ENCODE measurements at places on chromosomes 4 and X.

DNA sequence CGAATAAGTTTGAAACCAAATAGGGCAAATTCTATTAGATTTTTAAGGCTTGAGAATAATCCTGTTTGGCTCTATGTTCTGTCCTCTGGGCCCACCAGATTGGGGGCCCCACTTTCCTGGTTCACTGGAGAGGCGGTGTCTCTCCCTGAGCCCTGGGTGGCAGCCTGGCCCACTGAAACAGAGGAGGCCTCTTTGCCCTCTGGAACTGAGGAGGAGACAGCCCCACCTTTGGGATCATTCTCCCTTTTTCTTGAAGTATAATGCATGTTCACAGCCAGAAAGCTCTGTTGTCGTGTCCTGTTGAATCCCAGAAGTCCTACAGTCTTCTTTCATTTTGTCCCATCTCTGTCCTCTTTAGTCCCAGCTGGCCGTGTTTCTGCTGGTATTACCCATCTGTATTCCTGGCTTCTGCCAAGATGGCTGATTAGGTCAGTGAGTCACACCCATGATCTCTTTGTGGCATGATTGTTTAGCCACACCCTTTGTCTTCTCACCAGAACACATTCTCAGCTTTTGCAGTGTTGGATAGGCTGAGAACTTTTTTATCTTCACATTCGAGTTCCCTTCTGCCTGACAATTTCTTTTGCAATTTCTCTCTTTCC, 8.1 kb upstream of the TBC1D25 start:
- no peak for DNase-seq

DNA sequence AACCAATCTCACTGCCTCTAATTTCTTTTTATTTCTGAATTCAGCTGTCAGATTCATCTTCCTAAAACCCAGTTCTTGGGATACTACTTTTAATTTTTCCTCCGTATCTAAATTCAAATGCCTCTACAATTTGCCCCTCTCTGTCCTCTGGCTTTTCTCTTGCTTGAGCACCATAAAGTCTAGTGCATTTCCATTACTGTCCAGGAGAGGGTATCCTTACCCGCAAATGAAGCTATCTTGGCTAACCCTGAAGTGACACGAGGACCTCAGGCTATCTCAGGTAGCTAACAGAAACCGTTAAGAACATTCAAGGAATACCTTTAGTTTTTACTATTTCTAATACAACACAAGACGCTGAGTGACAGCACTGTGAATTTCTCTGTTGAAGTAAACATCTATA, 49.4 kb upstream of the PRR32 start:
- DNase-seq: no peak

DNA sequence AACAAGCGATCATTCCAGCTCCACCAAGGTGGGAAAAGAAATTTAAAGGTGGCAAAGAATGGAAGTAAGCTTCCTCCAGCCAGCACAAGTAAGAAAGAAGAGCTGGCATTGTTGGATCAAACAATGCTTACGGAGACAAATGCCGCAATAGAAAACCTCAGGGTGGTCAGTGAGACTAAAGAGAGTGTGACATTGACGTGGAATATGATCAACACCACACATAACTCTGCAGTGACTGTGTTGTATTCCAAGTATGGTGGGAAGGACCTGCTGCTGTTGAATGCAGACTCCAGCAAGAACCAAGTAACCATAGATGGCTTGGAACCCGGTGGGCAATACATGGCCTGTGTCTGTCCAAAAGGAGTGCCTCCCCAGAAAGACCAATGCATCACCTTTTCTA, 22.2 kb downstream of the LRIT3 start:
- no peak for DNase-seq

DNA sequence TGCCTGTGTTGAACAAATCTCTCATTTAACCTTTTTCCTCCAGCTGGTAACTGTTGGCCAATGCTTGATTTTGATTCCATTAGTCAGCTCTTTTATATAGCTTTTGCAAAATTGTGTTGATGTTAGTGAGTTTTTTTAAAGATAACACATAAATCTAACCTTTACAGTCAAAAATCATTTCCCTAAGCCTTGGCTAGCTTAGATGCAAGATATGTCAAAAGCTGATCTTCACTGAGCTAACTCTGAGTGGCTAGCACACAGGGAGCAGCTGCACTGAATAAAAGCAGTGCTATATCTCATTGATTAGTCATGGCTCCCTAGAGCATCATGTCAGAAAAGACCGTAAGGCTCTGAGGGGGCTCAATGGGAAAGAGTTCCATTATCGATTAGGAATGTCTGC, 78.7 kb downstream of the PPARGC1A start:
- no peak for DNase-seq

GRCh38 chrX:20459410-20460350, 193.0 kb upstream of the RPS6KA3 start:
- DNase-seq: no peak

- DNase-seq: no peak
Observed at GRCh38 chr4:56552273-56552672, 46.7 kb downstream of the ARL9 start.

DNA sequence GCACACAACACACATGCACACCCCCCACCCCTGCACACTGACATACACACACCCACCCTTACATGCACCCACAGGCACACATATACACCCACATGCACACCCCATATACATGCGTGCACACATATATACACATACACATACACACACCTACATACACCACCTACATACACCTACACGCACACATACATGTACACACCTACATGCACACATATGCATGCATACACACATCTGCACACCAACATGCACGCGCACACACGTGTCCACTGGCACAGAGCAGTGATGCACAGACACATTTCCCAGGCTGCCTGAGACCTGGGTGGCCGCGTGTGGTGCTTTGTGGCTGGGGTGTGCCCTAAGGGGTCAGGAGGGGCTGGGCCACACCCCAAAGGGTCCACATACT, 31.7 kb downstream of the FGFRL1 start:
- DNase-seq: no peak

DNA sequence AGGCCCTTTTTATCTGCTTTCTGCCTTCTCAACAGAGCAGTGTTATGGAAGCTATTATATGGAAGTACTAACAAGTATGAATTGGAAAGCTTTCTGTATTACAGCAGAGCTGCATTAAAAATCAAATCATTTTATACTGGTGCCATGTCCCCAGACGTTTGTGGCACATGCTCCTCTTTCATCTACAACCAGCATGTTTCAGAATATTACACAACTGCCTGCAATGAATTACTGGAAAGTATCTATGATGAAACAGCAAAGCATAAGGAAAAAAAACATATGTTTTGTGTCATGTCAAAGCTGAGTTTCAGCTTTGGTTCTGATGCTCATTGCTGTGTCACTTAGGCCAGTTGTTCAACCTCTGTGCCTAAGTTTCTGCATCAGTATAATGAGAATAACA, 576.8 kb downstream of the GBA3 start:
- DNase-seq: no peak

GRCh38 chrX:30504309-30504708, 73.3 kb downstream of the TASL start:
- DNase-seq: no peak

DNA sequence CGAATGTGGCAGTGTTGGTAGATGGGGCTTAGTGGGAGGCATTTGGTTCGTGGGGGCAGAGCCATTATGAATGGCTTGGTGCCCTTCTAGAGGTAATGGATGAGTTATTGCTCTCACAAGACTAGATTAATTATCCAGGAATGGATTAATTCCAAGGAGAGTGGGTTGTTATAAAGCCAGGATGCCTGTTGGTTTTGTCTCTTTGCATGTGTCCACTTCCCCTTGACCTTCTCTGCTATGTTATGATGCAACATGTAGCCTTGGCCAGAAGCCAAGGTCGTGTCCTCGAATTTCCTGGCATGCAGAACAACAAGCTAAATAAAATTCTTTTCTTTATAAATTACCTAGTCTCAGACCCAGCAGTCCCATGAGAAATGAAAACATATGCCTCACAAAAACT, 111.2 kb upstream of the PLS3 start:
- no peak for DNase-seq

GRCh38 chr4:181364504-181364903, 878.7 kb upstream of the TENM3 start:
- DNase-seq: no peak

DNA sequence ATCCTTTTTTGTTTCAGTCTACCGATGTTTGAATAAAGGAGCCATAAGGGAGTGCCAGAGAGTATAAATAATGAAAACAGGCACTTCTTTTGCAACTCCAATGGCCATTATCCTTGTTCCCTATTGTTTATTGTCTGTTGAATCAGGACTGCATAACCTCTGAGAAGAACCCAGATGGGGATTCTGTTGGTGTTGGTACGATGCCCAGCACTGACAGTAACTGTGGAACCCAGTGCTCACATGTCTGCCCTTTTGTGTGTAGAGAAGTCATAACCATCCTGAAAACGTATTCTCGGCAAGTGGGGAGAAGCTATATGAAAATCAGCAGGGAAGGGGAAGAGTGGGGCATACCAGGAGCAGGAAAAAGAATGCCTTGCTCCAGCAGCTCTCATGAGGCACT, 195.1 kb upstream of the EDNRA start:
- no peak for DNase-seq

DNA sequence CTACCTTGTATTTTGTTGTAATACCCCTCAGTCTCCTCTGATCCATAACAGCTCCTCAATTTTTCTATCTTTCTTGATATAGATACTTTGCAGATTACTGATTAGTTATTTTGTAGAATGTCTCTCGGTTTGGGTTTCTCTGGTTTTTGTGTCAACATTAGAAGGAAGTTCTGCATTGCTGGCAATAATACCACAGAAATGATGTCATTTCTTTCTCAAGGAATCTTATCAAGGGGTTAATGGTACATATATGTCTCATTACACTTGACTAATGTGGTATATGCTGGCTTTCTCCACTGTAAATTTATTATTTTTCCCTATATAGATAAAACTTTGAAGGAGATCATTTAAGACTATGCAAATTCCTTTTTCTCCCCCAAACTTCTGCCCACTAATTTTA, 183.6 kb upstream of the DKK2 start:
- no peak for DNase-seq

DNA sequence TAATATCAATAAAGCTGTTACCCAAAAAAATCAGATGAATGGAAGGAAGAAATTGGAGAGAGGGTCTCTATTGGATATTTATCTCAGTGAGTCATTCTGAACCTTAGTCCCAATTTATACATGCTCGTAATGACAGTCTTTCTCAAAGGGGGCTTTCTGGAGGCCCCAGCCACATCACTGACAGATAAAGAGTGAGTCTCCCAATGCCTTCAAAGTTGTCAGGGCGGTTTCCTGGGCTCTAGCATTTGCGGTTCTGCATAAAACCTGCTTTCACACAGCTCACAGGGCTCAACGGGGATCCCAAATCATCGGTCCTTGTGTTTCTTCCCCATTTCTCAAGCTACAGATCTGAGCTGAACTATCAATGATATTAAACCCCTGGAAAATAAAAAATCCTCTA, 17.3 kb downstream of the TCEANC start:
- no peak for DNase-seq

GRCh38 chr4:163755013-163755412, 260.5 kb downstream of the TMA16 start:
- DNase-seq: no peak

DNA sequence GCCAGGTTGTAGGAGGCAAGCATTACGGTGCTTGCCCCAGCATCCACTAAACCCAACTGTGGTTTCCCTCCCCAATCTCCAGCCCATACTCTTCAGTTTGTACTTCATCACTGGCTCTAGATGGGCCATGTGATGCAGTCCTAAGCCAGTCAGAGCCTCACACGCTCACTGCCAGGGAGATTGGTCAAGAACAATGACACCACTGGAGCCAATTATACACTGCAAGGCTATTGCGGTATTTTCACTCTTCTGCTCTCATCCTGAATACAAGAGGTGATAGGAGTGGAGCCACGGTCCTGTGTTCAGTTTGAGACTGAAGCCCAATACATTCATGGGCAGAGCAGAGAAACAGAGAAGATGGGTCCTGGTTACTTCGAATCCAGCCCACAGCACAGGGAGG, 58.4 kb downstream of the SEPSECS start:
- DNase-seq: no peak
